Tibial artery (tissue), 4 donors: ENCODE measurements at places on chromosomes 12 and 14.
A peak's percentile ranks its signal among the peaks of the same experiment; 100 is the strongest.

GRCh38 chr12:108751821-108752220 lies 20.5 kb upstream of the CORO1C start:
- no peaks in the 10 kb centered on the region for H3K36me3 ChIP-seq
- H3K27me3 ChIP-seq: no peaks in the 10 kb centered on the region
- H3K4me1 ChIP-seq: no peaks in the 10 kb centered on the region
- DNase-seq: peak; percentile 51

GRCh38 chr12:71142956-71143355 lies 14.8 kb downstream of the TSPAN8 start:
- H3K27ac ChIP-seq: peak overlapping the region; percentile 81
- no peak overlapping the region for H3K4me3 ChIP-seq
- H3K36me3 ChIP-seq: peaks cover 2% of the 10 kb centered on the region
- no peaks in the 10 kb centered on the region for H3K4me1 ChIP-seq
- H3K27me3 ChIP-seq: no peaks in the 10 kb centered on the region

DNA sequence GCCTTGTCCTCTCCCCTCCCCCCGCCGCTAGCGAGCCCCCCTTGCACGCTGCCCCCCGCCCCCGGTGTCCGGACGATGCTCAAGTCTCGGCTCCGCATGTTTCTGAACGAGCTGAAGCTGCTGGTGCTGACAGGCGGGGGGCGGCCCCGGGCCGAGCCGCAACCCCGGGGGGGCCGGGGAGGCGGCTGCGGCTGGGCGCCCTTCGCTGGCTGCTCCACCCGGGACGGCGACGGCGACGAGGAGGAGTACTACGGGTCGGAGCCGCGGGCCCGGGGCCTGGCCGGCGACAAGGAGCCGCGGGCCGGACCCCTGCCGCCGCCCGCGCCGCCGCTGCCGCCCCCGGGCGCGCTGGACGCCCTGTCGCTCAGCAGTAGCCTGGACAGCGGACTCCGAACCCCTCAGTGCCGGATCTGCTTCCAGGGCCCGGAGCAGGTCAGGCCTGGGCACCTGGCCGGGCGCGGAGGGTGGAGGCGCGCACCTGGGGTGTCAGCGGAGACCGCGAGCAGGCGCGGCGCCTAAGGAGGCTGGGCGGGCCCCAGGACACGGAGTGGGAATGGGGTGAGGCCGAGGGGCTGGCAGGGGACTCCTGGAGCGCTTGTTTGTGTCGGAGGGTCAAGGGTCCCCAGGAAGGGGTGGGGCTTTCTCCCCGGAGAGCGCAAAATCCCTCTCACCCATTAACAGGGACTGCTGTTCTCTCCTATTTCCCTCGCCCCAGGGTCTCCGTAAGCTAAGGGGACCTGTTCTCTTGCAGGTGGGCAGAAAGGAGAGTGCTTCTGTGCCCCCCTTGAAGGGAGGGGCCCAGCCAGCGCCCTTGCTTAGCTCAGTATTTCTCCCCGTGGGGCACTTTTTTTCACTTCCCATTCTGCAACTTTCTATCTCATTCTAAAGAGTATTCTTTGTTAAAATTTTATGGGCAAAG lies 810 bp downstream of the MARCHF9 start:
- no peak for DNase-seq
- H3K4me1 ChIP-seq: peaks cover 30% of the 10 kb centered on the region
- H3K36me3 ChIP-seq: peaks cover 17% of the 10 kb centered on the region
- peak overlapping the region; percentile 74 for H3K4me3 ChIP-seq

DNA sequence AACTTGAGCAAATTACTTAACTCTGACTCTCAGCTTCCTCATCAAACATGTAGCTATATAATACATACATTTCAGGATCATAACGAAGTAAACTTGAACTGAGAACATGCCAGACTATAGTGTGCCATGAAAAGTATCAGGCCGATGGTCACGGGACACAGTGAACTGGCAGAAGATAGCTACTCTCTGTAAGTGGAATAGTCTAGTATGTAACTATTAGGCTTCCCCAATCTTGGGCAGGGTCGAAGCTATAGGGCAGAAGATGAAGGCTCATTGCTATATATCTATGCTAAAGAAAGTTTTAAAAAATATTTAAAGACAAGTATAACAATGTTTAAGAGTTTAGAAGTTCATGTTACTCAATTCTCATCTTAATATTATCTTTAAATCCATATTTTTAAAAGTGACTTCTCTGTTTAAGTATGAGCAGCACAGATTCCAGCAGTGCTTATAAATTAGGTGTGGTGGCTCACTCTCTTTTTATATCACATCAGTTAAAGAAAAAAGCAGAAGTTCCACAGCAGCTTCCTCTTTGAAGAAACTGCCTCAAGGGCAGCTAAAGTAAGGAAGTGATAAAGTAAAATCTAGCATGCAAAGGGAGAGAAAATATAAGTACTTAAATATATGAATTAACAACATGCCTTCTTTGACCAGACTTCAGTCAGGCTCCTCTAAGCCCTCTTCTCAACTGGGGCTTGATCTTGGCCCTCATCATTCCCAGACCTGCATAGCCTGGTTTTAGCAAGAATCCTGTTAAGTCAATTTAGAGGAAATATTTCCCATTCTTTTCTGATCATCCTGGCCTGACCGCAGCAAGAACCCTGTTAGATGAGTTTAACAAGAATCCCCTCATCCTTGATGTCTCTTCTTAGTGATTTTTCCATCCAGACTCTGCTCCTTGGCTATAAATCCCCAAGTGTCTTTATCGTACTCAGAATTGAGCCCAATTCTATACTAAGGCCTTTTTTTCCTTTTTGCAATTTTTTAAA lies 8.4 kb upstream of the GLIPR1 start:
- no peaks in the 10 kb centered on the region for H3K36me3 ChIP-seq
- H3K27ac ChIP-seq: no peak overlapping the region
- no peak overlapping the region for H3K4me3 ChIP-seq

DNA sequence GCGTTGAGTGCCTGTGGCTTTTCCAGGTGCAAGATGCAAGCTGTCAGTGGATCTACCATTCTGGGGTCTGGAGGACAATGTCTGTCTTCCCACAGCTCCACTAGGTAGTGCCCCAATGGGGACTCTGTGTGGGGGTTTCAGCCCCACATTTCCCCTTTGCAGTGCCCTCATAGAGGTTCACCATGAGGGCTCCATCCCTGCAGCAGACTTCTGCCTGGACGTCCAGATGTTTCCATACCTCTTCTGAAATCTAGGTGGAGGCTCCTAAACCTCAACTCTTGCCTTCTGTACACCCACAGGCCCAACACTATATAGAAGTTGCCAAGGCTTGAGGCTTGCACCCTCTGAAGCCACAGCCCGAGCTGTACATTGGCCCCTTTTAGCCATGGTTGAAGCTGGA lies 52.9 kb downstream of the PRKCH start:
- no peaks in the 10 kb centered on the region for H3K4me1 ChIP-seq
- no peak overlapping the region for H3K4me3 ChIP-seq

GRCh38 chr12:80469681-80470080 lies 25.6 kb downstream of the PTPRQ start:
- H3K36me3 ChIP-seq: no peaks in the 10 kb centered on the region
- no peak for DNase-seq
- H3K27me3 ChIP-seq: no peaks in the 10 kb centered on the region
- no peaks in the 10 kb centered on the region for H3K4me1 ChIP-seq
- H3K27ac ChIP-seq: no peak overlapping the region

GRCh38 chr14:68506645-68507419 lies 286.0 kb downstream of the ZFP36L1 start:
- no peak overlapping the region for H3K4me3 ChIP-seq
- H3K36me3 ChIP-seq: no peaks in the 10 kb centered on the region
- DNase-seq: no peak
- H3K27me3 ChIP-seq: no peaks in the 10 kb centered on the region

GRCh38 chr12:12115514-12115913 lies 44.8 kb downstream of the BCL2L14 start:
- DNase-seq: peak; percentile 37
- no peak overlapping the region for H3K4me3 ChIP-seq
- no peaks in the 10 kb centered on the region for H3K4me1 ChIP-seq
- H3K27me3 ChIP-seq: no peaks in the 10 kb centered on the region
- peaks cover 24% of the 10 kb centered on the region for H3K36me3 ChIP-seq

DNA sequence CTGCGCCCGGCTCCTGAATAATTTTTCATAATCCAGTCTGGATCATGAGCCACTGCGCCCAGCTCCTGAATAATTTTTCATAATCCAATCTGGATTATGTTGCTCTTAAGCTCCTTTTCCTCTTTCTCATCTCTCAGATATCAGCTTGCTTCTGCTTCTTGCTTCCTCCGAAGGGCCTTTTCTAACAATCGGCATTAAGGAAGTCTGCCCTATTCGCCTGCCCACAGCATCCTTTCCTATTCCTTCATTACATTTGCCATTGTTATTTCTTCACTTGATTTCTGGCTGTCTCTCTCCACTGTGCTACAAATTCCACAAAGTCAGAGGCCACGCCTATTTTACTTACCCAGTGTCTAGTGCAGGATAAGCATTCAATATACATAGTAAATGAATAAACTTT lies 83.5 kb downstream of the TTC7B start:
- no peaks in the 10 kb centered on the region for H3K36me3 ChIP-seq
- no peak overlapping the region for H3K4me3 ChIP-seq
- H3K27ac ChIP-seq: no peak overlapping the region
- no peaks in the 10 kb centered on the region for H3K27me3 ChIP-seq
- no peaks in the 10 kb centered on the region for H3K4me1 ChIP-seq
